Stimulated activated naive CD8-positive, alpha-beta T cell treated with anti-CD3 and anti-CD28 coated beads, Interleukin-15, amount 100 ng/mL, for 72 hours (primary cell): ENCODE measurements at places on chromosomes 7 and 10.
A peak's percentile ranks its signal among the peaks of the same experiment; 100 is the strongest.

DNA sequence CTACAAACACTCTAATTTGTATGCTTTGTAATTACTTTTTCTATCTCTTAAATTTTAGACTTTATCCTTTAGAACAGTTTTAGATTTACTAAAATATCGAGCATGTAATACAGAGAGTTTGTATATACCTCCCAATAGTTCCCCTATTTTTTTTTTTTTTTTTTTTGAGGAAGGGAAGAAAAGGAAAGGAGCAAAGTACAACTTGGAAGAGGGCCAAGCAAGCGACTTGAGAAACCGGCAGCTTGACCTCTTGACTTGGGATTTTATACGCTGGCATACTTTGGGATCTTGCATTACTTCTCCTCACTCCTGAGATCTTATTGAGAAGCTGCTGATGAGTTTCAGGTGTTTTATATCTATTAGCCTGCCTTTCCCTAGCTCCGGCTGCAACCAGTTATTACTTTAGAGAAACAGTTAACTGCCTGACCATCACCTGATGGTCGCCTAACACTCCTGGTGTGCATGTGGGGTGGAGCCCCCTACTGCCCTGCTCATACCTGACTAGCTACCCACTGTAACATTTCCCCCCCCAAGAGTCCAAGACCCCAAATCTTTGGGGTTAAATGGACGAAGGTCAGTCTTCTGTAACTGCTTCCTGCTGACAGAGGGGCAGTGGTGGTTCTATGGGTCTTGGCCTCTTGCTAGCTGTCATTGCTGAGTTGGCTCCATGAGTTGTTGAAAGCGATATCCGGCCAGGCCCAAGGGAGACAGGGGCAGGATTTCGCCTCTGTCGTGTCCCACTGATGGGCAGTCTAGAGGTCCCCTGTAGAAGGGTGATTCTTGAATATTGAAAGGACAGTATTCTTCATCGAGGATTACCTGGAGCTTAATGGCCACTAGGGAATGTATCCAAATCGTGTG lies 28.5 kb downstream of the MKLN1 start:
- no peak for DNase-seq

DNA sequence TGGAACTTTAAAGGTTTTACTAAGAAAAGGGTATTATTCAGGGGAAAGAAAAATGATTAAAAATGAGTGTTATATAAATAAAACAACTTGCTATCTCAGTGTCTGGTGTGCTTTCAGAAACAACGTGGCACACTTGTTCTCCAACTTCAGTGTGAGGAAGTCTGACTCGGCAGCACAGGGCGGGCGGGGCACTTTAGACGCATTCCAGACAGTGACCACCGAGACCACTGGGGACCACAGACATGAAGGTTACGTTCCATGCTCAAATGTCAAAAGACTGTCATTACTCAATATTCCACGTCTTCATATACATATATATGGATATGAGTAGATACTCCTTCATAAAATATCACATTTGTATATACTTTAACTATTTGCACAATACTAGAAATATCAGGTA lies 87.0 kb downstream of the LARP4B start:
- no peak for DNase-seq

DNA sequence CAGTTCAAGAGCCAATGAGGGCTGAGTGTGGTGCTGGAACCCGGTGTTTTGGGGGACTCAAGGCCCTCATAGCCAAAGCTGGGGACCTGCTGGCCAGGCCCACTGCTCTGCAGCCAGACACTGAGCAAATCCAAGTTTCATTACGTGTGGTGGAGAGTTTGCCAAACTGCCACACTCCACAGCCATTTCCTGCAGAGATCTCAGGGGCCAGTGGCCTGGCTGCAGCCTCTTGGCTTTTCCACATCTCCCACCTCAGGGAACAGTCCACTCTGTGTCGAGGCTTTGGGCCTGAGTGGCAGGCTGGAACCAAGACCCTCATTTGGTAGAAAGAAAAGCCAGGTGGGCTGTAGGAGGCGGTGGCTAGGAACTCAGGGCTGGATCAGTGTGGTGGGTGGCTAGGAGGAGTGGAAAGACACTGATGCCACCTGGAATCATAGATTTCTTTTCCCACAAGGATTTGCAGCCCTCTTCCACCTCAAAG lies 3.2 kb downstream of the HOXA11 start:
- DNase-seq = peak; percentile 7

DNA sequence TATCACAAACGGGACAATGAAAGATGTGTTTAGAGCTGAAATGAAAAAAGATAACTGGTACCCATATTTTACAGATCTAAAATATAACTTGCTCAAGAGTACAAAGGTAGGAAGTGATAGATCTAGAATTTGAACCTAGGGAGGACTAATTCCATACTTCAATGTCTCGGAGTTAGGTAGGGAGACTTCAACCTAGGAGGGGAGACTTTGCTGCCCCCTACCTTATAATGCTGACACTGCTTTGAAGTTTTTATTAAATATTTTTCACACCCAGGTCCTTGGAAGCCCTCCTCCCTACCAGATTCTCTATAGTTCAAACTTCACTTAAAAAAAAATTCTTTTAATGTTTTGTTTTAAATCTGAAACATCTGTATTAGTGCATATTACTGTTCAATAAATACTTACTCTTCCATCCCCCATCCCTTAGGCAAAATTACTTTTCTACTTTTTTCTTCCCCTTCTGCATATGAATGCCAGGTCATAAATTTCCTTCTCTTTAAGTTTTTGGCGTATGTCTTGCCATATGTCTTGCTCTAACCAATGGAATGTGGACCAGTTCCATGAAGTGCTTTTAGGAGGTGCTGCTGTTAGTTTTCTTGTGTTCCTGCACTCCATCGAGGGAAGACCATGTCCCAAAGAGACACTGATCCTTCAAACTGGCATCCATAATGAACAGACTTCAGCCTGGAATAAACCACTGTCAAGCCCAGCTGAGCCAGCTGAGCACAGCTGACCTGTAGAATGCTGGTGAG lies 57.8 kb downstream of the MICU1 start:
- DNase-seq = no peak
